RWPE1 (cell line): ENCODE measurements at places on chromosomes 1 and 21.

GRCh38 chr1:23101887-23102286 is 66.8 kb downstream of the LUZP1 start:
- no peak for DNase-seq

GRCh38 chr1:78911956-78912880 is 94.3 kb downstream of the ADGRL4 start:
- DNase-seq: no peak

GRCh38 chr1:59199719-59200376 is 97.0 kb upstream of the FGGY start:
- DNase-seq: no peak

DNA sequence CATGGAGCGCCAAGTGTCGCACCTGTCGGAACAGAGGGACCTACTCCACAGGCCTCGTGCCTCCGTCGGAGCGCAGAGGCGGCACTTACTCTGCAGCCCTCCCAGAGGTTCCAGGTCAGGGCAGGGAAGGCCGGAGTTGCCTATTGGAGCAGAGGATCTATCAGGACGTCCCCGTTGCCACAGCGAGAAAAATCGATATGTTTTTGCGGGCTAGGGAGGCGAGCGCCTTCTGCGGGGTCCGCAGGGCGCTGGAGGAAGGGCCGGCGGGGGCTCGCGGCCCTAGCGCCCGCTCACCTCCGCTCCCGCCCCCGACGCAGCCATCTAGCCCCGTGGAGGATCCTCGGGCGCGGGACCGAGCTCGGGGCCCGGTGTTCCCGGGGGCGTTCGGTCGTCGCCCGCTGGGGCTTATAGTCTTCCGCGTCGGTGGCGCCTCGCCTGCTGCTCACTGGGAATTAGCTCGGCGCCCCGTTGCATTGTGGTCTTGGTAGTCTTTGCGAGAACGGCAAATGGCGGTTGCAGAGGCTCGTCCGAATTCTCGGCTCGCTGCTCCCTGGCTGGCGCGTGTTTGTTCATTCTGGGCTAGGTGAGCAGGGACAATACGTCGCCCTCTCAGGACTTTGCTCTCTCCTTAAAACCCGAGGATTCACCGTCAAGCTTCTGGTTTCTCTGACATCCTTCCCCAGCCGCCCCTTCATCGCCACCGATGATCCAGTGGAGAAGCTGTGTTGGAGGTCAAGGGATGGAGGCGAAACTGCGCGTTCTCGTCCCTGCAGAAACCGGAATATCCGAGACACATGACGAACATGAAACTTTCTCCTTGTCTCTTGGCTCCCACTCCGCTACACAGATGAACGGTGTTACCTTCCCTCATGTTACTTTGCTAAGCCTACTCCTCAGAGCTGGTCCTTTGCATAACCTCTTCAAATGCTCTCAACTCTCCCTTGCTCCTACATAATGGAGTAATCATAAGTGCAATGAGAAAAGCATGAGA is at the start of gene JTB:
TSS of gene JTB (minus strand) at position 425 of the 991 bp plus-strand sequence. CDS start at position 3, 422 bp downstream.
- DNase-seq: peak; percentile 83

- DNase-seq: no peak
Measured at GRCh38 chr1:54173681-54174080, 20.9 kb upstream of the CDCP2 start.

DNA sequence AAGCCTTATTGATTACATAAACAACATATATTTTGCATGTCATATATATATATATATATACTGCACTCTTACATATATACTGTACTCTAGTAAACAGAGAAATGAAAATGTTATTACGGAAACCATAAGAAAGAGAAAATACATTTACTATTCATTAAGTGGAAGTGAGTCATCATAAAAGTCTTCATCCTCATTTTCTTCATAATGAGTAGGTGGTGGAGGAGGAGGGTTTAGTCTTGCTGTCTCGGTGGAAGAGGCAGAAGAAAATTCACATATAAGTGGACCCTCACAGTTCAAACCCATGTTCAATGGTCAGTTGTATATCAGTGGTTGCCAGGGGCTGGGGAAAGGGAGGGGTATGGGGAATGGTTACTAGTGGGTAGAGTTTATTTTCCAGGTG is 8.0 kb upstream of the IFNLR1 start:
- no peak for DNase-seq

DNA sequence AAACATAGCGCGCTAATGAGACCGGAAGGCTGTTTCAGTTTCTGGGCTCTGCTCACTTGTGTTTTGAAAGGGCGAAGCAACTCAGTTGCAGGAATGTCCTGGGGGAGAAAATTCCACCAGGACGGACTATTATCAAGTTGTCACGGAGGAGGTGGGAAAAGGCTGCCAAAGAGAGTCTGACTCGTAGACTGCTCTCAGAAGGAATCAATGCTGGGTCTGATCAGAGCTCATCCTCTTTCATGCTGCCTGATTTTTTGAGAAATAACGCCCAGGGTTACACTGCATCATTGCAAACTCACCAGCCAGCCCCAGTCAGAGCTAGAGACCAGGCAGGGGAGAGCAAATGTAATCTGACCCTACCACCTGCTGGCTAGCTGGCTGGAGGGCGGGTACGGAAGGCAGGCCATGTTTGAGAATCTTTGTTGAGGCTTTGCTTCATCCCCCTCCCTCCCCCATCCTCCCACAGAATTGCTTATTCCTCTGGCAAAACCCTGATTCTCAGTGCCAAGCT is 36.4 kb upstream of the BCL9 start:
- DNase-seq: no peak

DNA sequence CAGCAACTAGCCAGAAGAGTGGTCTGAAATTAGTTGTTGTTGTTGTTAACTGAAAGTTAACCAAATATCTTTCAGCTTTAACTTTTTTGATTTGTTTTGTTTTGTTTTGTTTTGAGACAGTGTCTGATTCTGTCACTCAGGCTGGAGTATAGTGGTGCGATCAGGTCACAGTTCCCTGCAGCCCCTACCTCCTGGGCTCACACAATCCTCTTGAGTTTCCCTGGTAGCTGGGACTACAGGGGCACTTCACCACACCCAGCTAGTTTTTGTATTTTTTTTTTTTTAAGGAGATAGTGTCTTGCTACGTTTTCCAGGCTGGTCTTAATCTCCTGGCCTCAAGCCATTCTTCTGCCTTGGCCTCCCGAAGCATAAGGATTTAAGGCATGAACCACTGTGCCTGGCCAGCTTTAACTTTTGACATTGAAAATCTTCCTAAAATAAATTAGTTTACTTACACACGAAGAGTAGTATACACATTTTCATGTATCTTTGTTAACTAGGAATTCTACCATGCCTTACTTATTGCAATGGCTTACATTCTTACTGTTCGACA is 45.0 kb downstream of the GNG12 start:
- DNase-seq: no peak

DNA sequence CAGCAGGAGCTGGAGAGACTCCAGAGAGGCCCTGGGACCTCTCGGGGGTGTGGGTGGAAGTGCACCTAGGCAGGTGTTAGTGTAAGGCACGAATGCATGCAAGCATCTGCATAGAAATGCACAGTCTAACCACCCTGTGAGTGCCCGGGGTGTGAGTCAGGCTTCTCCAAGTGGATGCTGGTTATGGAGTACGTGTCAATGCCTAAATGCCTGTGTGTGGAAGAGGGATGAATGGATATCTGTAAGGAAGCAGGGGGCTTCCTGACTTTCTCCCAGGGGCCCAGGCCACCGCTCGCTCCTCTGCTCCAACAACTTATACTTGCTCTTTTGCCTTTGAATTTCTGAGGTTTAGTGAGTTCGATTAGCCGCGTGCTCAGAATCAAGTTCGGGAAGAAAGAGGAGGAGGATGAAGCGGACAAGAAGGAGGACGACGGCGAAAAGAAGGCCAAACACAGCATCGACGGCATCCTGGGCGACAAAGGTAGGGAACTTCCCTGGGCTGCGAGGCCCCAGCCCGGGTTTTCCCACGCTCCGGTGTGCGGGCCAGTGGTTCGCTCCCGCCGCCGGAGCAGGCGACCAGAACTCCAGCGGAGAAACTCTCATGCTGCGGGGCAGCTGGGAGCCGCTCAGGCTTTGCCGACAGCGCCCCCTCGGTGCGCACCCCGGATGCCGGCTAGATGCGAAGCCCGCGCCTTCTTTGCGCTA is 5.4 kb downstream of the PAX7 start:
- peak; percentile 56 for DNase-seq

GRCh38 chr1:10612436-10613160 is 137.8 kb downstream of the PEX14 start:
- no peak for DNase-seq

DNA sequence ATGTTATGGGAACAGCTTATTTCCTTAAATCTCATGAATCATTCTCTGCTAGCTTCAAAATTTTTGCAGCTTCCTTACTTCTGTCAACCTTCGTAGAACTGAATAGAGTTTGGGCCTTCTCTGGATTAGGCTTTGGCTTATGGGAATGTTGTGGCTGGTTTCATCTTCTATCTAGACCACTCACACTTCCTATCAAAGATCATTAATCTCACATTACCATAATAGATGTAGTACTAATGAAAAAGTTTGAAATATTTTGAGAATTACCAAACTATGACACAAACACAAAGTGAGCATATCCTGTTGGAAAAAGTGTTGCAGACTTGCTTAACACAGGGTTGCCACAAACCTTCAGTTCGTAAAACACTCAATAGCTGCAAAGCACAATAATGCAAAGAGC is 30.3 kb downstream of the ASPM start:
- DNase-seq: no peak

GRCh38 chr1:159985473-159985872 is 31.4 kb upstream of the SLAMF9 start:
- DNase-seq: no peak

DNA sequence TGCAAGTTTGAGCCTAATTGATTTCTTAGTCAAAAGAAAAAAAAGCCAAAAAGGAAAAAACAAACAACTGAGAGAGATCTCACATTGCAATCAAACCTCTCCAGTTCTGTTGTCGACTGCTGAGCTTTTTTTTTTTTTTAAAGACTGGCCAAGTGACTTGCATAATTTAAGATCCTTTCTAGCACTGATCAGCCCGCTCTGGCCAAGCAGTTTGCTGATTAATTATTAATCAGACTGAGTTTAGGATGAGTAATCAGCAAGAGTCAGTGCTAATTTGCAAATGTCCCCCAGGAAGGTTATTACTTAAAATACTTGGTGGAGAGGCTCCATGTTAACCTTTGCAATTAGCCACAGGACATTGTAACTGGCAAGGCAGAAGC is 39.3 kb downstream of the HMGB4 start:
- no peak for DNase-seq

GRCh38 chr1:225707824-225708223 is 54.9 kb upstream of the ENAH start:
- DNase-seq: no peak

DNA sequence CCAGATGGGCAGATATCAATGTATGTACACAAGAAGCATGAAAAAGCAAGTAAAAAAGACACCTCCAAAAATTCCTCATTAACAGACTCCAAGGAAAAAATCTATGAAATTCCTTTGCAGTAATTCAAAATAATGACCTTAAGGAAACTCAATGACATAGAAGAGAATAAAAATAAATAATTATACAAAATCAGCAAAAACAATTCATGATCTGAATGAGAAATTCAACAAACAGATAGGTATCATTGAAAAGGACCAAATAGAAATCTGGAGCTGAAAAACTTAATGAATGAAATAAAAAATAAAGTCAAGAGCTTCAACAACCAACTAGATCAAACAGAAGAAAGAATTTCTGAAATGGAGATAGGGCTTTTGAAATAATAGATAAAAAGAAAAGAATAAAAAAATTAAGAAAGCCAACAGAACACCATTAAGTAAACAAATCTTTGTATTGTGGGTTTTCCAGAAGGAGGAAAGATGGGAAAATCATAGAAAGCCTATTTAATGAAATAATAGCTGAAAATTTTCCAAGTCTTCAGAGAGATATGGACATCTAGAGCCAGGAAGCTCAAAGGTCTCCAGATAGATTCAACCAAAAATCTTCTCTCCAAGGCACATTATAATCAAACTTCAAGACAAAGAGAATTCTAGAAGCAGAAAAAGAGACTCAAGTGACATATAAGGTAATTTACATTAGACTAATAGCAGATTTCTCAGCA is 52.0 kb upstream of the KCNK1 start:
- no peak for DNase-seq

DNA sequence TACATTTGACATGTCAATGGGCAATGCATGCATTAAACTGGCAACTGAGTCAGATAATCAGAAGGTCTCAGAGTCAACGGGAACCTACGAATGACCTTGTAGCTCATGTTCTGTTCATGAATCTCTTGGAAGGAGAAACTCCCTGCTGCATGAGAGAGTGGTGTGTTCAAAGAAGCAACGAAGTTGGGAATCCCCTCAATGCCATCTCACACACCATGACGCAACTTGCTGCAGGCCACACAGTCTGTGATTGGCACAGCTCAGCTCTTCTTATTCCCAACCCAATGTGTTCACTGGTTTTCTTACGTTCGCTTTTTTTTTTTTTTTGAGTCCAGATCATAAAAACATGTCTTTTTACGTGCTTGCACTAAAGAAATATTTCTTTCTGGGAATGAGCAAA is 53.5 kb upstream of the PRDM2 start:
- no peak for DNase-seq

DNA sequence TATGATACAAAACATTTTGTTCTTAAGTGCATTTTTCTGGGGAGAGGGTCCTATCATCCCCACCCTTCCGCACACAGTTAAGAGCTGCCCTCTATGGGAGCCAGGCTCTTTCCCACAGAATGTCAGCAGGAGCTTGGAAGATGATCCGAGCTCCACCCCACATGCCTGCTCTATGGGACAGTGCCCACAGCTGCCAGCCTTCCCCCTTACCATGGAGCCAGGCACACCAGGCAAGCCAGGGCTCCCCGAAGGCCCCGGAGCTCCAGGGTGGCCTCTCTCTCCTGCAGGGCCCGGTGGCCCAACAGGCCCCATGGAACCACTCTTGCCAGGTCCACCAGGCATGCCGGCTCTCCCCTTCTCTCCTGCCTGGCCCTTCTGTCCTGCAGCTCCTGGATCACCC is 10.4 kb upstream of the PEF1 start:
- DNase-seq: no peak

GRCh38 chr1:23224739-23225648 is 7.7 kb upstream of the HTR1D start:
- peak; percentile 61 for DNase-seq

- DNase-seq: no peak
Measured at GRCh38 chr1:30780409-30780808, 22.8 kb upstream of the LAPTM5 start.

GRCh38 chr1:6897138-6897537 is 111.9 kb downstream of the CAMTA1 start:
- no peak for DNase-seq

DNA sequence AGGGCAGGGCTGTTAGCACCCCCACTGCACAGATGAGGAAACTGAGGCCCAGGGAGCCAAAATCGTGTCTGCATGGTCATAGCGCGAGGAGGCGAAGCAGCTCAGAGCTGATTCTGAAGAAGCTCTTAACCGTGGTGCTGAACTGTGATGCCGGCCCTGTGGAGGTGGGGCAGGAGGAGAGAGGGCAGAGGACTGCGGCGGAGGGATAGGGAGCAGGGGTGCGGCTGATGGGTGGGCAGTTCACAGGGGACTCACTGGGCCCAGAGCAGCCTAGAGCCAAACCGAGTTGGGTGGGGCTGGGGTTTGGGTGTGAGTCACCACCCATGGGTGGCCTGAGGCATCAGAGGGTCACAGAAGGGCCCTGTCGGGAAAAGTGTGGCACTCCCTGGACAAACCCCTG is 74.7 kb downstream of the RAP1GAP start:
- DNase-seq: peak; percentile 19

GRCh38 chr1:25544819-25545218 is 1.4 kb downstream of the LDLRAP1 start:
- DNase-seq: no peak
